Cardiac muscle cell (in vitro differentiated cells and primary cell): ENCODE measurements at places on chromosomes 5 and 9.

- no peak for DNase-seq
Measured at GRCh38 chr5:75367401-75367800, 30.4 kb downstream of the HMGCR start.

DNA sequence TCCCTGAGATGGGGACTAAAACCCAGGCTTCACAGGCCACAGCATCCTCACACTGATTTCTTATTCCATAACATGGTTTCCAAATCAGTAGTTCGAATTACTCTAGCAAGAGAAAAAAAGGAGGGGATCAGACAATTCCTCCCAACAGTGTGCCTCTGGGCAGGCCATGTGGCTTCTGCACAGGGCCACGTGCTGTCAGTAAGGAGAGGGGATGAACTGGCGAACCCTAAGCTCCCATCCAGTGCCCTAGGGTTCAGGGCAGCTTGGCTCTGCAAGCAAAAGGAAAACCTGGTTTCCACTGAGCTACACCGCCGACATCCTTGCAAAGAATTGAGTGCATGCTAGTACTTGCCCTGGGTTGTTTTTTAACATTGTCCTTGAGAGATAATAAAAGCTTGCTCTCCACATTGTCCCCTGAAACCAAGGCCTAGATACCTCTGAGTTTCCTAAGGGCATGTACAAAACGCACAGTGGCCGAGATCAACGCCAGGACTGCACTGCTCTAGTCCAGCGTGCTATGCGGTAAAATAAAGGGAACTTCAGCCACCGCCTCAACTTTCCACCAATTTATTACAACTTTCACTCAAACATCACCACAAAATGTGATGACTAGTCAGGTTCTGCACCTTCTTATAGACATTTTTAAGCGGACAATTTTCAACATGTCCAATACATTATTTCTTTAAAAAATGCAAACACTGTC lies 4.5 kb downstream of the CAMSAP1 start:
- DNase-seq = no peak

- no peak for DNase-seq
Measured at GRCh38 chr5:16265141-16265540, 85.5 kb upstream of the MARCHF11 start.

DNA sequence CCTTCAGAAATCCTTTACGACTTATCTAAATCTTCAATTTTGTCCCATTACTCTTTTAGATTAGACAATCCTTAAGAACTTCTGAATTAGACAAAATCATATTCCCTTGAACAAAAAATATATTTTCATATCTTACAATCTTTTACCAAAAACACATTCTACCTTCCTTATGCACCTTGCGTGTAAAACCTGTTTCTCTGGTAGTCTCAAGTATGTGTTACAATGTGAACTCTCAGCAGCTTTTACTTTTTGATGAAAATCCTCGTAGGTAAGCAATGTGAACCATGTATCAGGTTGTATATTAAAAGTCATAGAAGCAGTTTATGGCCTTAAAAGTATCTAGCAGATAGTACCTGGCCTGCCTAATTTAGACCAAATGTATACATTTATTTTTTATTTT lies 12.7 kb downstream of the GMCL2 start:
- DNase-seq = no peak
